ENCODE measurements at places on chromosomes 11 and 22.

GRCh38 chr11:66279092-66279734, 1.2 kb downstream of the CNIH2 start:
- DNase-seq: no peak

- no peak for DNase-seq
Measured at GRCh38 chr11:69155302-69156234, at the start of gene SMIM38. Gene SMIM38, plus strand, starts transcription at chr11:69155935. Its CDS starts 1,912 bp downstream, at chr11:69157847.

DNA sequence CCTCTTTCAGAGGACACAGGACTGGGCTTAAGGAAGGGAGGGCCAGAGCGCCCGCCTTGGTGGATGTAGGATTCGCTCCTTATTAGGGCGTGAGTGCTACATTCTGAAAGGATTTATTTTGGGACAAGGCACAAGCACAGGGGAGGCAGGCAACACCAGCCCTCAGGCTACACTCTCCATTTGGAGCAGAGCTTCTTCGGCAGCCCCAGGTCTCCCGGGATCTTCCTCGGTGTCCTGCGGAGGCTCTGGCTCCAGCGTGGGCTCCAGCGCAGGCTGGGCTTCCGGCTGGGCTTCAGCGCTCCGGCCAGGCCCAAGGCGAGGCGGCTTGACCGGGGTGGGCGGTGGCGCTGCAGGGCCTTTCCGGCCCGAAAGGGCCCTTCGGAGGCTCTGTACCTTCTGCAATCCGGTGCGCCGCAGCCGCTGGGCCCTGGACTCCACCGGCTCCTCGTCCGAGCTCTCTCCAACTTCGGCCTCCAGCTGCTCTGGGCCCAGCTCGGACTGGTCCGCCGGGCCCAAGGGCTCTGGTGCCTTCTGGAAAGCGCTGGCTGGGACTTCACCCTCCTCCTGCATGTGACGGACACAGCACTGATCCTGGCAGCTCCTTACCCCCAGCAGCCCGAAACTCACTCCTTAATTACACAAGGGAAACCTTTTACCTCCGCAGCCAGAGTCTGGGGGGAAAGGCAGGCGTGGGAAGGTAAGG, 1.1 kb downstream of the CAVIN3 start:
- no peak for DNase-seq

DNA sequence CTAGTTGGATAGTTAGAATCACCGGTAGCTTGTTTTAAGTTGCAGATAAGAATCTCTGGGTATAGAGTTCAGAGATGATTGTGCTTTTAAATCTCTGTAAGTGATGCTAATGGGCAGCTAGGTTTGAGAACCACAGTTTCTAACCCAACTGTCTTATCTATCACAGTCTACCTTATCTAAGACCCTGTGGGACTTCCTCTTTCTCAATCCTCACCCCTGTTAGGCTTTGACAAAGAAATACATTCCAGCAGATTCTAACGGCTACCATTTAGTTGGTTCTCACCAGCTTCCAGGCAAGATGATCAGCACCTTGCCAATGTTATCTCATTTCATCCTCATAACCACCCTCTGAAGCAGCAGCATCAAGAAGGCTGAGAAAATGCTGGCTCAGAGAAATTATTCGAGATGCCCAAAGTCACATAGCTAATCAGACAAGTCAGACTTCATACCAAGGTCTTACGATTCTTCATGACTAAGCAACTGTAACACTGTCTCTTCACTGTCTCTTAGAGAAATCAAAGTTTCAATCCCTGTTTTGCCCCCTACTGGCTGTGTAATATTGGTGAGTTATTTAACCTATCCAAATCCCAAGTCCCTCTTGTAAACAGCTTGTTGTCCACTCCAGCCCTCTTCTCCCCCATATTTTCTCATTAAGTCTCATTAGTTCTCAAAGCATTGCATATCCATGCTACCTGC, 192.4 kb upstream of the API5 start:
- DNase-seq: no peak

- DNase-seq: no peak
Measured at GRCh38 chr11:115191761-115192160, 312.5 kb downstream of the CADM1 start.

- DNase-seq: no peak
Measured at GRCh38 chr11:126968915-126969314, 31.7 kb downstream of the KIRREL3 start.

GRCh38 chr22:41862160-41862529, 29.2 kb downstream of the SREBF2 start:
- DNase-seq: no peak

DNA sequence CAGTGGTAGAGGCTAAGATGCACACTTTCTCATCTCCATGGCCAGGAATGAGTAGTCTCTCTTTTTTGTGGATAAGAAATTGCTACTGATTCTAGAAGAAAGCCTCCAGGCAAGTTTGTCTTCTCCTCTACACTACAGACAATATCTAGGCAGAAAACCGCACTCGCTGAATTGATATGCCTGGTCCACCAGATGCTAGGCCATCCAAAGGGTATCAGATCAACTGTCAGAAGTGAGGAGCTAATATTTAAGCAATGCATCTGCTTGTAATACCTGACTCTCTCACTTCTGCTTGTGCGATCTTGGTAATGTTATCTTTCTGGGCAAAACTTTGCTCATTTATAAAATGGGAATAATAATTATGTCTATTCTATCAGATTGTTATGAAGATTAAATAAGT, 45.0 kb downstream of the CASP12 start:
- DNase-seq: no peak

DNA sequence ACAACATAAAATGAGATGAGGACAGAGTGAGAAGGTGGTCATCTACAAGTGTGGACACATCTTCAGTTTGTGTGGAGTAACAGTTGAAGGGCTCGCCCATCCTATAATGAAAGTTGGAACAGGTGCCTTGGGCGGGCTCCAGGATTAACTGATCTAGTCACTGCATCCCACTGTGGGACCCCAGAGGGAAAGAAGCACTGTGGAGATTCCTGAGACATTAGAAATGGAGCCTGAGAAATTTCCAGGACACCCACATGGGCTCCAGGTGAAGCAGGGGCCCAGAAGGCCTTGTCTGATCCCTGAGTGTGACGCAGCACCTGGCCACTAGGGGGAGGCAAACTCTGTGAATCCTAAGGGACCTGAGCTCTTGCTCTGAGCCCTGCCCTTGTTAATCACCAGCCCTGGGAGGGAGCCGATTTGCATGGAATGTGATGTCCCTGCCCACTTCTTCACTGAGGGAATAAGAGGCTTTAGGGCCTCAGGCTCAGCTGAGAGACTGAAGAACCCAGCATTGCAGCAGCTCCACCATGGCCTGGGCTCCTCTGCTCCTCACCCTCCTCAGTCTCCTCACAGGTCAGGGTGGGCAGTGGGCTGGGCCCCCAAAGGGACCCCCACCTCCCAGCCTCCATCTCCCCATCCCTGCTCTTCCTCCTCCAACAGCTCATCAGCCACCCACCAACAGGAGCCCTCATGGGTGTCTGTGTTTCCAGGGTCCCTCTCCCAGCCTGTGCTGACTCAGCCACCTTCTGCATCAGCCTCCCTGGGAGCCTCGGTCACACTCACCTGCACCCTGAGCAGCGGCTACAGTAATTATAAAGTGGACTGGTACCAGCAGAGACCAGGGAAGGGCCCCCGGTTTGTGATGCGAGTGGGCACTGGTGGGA, 98.4 kb downstream of the VPREB1 start:
- no peak for DNase-seq

DNA sequence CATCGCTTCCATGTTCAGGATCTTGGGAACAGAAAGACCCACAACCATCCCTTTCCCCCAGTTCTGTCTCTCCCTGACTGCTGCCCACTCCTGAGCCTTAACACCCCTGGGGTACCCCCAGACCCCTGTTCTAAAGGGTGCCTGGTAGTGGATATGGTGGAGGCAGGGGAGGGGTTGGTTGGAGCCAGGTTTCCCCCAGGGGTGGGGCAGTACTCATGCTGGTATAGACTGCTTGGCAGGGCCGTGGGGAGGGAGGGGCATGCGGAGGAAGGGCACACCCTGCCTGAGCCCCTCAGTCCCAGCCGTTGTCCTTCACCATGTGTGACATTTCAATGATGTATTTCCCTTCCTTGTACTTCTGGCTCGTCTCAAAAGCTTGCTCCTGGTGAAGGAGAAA, 4.0 kb downstream of the YPEL4 start:
- DNase-seq: no peak

- DNase-seq: no peak
Measured at GRCh38 chr11:19769820-19770219, 57.2 kb downstream of the NAV2 start.

- peak; percentile 82 for DNase-seq
Measured at GRCh38 chr11:9748361-9748970, 84.6 kb downstream of the SWAP70 start.

DNA sequence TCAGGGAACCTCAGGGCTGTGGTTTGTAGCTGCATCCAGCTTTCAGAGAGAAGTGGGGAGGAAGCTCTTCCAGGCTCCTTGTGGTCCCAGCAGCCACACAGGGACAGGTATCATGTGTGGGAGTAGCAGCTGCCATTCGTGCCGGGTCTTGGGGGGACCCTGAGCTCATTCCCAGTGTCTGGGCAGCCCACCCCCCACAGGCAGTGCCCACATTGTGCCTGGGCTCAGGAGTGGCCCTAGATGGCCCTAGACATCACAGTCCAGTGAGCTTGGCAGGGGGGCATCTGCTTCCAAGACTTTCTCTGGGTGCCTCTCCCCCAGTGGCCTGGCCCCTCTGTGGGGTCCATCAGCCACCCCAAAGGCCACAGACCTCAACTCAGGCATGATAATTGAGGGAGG, 619.7 kb downstream of the BRD1 start:
- DNase-seq: no peak

DNA sequence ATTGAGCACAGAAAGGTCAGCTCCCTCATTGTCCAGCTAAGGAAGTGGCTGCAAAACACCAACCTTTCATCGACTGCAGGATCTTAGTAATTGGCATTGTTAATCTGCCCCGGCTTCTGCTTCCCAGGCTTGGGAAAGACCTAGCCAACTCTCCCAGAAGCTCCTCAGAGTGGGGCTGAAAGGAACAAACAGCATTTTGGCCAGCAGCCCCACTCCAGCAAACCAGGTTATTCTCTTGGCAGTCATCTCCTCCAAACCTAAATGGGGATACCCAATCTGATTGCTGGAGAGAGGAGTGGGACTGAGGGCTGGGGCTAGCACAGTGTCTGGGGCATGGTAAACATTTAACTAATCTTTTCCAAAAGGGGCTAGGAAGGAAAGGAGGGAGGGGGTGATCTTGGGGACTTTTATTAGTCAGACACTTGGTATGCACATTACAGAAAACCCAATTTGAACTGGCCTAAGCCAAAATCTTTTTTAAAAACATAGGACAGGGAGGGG, 294.4 kb downstream of the MN1 start:
- no peak for DNase-seq

- DNase-seq: no peak
Measured at GRCh38 chr11:105260976-105261375, 121.4 kb upstream of the CARD18 start.

DNA sequence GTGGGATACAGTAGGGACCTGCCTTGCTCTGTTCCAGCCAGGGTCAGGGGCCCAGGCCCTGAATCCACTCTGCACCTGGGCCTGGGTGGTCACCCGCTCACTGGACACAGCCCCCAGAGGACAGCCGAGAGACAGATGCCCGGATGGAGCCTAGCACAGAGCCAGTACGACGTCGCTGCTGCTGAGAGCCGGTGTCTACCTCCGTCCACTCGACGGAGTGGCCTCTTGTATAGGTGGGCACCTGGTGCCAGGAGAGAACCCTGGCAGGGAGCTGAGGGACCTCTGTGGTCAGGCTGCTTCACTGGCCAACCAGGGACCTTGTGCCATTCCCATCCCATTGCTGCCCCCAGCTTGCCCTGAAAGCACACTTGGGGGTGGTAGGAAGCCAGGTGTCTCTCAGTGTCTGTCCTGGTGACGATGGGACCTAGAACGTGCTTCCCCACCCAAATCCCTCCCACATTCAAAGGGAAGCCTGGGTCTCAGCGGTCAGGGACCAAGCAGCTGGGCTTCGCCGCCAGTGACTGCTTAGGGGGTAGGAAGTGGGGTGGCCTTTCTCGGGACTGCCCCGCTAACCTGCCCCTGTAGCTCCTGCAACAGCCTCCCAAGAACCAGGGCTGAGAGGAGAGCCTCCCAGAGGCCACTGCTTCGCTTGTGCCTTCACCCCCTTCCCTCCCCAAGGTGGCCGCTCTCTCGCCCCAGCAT, 10.3 kb upstream of the CERK start:
- no peak for DNase-seq

DNA sequence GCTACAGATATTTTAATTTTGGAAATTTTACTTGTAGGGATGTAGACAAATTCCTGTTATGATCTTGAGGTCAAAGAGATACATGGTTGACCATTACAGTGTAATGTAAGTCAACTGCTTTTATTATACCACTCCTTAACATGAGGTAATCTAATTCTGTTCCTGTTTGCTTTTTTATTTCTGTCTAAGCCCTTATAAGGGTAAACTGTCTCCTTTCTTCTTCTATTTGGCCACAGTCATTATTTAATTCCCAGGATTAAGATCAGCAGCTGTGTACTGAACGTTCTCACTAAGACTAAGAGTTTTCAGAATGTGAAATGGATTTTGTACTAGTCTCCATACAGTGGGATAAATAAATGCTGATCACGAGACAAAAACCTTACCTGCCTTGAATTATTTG, 32.8 kb downstream of the C2CD3 start:
- DNase-seq: no peak

DNA sequence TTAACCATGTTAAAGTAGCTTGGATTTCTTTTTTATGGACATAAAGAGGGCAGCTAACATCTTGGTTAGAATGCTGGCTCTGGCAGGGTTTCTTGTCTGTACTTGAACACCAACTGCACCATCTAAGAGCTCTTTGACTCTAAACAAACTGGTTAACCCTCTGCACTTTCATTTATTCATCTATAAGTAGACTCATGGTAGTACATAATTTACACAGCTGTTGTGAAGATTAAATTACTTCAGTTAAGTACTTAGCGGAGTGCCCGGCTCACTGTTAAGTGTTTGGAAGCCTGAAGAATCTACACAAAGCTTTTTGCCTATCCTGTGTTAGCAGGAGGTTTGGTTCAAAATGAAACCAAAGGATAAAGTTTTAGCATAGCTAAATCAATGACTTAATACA, 846.2 kb upstream of the API5 start:
- no peak for DNase-seq

Data from SW 1271 (cell line).